Right renal pelvis (tissue), 4 donors: ENCODE measurements at places on chromosomes 2 and 18.

DNA sequence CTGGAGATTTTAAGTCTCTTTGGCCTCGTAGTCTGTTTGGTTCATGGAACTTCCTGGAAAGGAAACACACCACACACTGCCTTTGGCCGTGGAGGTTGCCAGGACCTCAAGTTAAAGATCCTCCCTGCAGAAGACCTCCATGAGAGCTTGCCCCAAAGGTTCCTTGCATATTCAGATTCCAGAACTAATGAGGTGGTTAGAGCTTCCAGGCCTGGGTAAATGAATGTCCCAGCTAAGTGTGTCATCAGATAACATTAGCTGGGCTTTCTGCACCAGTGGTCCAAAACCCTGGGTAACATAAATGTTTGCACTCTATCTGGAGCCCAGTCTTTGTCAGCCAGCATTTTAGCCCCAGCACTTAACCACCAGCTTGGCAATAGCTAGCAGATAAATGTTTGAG is 122.1 kb upstream of the EML6 start:
- no peak for DNase-seq

DNA sequence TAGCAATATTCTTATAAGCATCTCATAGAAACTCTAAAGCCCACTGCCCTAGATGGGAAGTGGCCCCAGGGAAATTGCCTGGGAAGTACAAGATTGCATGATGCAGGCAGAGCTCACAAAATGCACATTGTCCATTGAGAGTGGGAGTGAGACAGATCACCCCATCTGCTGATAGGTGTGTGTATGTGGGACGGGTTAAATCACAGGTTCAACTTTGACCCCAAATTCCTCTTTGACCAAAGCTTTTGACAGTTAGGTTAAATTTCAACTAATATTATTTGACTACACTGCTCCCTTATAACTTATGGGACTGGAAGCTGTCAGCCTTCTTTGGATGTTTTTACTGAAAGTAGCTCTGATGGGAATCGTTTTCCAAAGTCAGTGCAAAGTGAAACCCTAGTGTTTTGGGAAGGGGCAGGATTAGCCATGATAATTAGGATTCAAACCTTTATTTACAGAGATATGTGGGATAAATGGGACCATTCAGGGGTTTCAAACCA is 11.4 kb upstream of the FABP1 start:
- no peak for DNase-seq

DNA sequence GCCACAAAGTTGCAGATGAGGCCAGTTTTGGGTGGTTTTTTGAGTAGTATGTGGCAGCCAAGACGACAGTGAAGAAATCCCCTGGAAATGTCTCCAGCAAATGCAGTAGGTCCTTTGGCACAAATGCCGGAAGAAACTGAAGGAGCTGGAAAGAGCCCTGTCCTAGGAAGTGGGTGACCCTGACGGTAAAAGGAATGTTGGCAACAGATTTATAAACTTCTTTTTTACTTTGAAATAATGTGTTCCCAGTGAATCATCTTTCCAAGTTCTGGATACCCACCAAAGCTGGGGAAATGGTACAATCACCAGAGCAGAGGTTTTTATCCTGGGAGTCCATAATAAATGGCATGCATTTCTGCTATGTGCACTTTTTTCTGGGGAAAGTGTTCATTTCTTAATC is 112.9 kb downstream of the CSRNP3 start:
- DNase-seq, result no peak

DNA sequence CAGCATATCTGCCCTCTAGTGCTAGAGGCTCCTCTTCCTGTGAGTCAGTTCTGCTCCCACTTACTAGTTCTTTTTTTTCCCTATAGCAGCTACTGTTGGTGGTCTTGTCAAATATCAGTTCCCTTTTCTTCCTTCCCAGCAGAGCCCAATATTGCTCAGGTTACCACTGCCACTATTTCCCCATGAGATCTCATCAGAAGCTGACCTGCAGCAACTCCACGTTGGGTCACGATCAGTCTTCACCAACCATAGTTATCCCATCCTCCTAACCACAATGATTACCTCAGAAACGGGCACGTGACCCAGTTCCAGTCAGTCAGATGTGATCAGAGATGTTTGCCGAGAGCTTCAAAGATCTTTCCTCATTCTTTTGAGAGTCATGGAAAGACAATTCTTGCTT is 59.7 kb upstream of the CAPN13 start:
- DNase-seq, result no peak

- DNase-seq, result no peak
These were observed 43.1 kb upstream of the LONRF2 start for GRCh38 chr2:100365434-100365833.

- DNase-seq, result no peak
These were observed 1894.4 kb upstream of the LRRTM1 start for GRCh38 chr2:82198809-82199492.

DNA sequence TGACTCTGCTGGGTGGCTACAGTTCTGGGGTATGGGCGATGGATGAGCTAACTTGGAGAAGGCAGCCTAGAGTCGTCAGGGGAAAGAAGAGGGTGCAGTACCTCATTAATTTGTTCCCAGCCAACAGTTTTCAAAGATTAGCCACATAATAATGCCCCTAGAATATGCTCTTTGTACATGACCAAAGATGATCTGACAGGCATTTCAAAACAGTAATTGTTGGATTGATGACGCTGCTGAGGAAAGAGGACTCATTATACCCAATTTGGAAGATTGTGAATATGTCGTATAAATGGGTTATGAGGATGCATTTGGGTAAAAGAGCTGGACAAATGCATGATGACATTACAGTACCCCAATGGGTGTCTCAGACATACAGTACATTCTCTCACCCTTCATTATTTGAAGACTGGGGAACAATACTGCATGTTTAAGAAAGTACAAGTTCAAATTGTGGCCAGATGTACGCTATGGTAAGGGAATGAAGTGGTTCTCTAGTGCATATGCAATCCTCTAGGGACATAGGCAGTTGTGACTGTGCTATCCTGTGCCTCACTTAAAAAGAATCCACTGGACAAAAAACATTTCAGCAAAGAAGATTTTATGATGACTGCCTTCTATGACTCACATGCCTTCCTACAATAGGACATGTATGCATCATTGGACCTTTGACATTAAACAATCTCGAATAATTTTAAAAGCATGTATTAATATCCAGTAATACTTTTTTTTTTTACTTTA is 233.2 kb downstream of the CNTNAP5 start:
- no peak for DNase-seq

DNA sequence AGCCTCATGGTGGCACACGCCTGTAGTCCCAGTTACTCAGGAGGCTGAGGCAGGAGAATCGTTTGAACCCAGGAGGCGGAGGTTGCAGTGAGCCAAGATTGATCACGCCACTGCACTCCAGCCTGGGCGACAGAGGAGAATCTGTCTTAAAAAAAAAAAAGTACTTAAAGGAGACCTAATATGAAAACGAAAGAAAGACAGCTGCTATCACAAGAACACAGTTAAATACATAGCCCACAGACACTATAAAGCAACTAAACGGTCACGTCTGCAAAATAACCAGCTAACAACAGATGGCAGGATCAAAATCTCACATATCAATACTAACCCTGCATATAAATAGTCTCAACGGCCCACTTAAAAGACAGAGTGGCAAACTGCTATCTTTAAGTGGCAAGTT is 43.9 kb upstream of the TACR1 start:
- no peak for DNase-seq

DNA sequence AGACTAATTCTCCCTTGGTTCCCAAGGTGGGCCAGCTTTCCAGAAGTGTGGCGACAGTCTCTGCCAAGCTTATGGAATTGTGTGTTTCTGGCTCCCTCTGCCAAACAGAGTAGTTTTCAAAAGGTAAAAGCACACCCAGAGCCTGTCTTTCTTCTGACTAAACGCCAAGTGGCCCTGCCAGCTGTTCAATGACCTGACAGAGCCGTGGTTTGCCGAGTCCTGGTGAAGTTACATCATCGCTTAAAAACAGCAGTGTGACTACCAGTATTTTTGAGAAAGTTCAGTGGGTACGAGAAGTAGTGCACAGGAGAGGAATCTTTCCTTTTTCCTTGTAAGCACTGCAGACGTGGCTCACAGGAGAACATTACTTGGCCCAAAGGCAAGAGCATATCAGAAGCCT is 1.9 kb downstream of the PER2 start:
- DNase-seq, result no peak

- no peak for DNase-seq
These were observed 206.5 kb upstream of the CTAGE1 start for GRCh38 chr18:22624176-22624575.

- no peak for DNase-seq
These were observed 157.2 kb upstream of the ZC3H15 start for GRCh38 chr2:186328838-186329237.

GRCh38 chr2:182298456-182298855 is 128.4 kb downstream of the PDE1A start:
- DNase-seq, result no peak

DNA sequence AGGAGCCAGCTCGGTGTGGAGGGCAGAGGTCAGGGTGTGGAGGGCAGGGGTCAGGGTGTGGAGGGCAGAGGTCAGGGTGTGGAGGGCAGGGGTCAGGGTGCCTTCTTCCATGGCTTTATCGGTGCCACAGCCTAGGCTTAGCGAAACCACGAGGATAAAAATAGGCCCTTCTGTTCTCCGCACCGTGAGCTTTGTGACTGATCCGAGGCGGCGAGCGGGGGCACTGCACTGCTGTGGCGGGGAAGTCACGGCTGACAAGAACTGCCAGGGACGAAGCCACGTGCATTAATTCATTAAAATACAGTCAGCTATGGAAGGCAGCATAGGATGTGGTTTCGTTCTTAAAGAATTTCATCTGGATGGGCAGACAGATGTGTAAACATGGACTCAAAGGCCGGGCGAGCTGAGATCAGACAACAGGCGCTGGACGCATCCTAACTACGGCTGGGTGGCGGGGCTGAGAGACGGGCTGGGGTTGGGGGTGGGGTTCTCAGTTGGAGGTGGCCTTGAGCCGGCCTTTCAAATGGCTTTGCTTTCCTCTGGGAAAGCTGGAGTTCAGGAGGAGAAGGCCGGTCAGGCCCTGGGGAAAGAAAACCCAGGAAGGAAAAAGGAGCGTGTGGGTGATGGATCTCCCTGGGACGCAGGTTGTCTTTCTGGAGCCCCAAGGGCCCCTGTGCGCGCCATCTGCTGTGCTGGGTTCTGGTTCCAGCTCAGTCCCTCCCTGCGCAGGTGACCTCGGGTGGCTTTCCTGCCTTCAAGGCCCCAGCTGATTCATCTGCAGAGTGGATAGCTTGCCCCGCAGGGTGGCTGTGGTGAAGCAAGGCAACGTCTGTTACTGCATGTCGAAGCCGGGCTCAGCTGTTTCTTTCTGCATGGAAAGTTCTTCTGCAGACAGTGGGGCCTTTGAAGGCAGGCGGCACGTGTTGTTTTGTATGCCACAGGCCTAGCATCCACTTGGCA is 958 bp upstream of the ALLC start:
- no peak for DNase-seq

DNA sequence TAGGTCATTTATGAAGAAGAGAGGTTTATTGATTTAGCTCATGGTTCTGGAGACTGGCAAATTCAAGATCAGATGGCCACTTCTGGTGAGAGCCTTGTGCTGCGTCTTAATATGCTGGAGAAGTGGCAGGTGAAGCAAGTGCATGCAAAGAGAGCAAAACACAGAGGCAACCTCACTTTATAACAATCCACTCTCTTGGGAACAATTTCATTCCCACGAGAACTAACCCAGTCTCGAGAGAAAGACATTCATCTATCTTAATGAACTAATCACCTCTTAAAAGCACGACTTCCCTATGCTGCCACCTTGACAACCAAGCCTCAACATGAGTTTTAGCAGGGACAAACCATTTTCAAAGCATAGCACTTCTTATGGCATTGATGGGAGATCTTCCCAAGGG is 186.5 kb upstream of the RASGRP3 start:
- no peak for DNase-seq

- DNase-seq, result no peak
These were observed 402.8 kb upstream of the SYT4 start for GRCh38 chr18:43680096-43680495.

GRCh38 chr2:236601316-236602202 is 31.9 kb downstream of the ACKR3 start:
- DNase-seq, result no peak

- DNase-seq, result no peak
These were observed 280.5 kb upstream of the PIK3C3 start for GRCh38 chr18:41674506-41674905.

- no peak for DNase-seq
These were observed 32.7 kb downstream of the EIPR1 start for GRCh38 chr2:3344897-3345296.

DNA sequence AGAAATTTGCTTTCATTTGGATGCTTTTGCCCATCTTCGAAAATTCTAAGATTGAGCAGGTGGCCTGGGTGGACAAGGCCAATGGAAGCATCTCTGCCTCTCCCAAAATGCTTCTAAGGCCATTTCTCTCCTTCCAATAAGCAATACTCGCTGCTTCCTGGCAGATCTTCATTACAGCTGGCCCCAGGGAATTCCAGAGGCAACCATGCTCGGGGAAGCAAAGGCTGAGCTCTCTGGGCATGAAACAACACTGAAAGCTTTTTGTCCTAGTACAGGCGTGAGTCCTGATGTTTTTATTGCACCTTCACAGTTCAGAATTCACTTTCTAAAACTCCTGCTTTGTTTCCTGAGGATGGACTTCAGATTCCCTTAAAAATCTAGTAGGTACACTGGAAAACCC is 11.8 kb upstream of the NEDD4L start:
- no peak for DNase-seq

- DNase-seq, result no peak
These were observed 303.1 kb upstream of the EPAS1 start for GRCh38 chr2:45994060-45994459.

DNA sequence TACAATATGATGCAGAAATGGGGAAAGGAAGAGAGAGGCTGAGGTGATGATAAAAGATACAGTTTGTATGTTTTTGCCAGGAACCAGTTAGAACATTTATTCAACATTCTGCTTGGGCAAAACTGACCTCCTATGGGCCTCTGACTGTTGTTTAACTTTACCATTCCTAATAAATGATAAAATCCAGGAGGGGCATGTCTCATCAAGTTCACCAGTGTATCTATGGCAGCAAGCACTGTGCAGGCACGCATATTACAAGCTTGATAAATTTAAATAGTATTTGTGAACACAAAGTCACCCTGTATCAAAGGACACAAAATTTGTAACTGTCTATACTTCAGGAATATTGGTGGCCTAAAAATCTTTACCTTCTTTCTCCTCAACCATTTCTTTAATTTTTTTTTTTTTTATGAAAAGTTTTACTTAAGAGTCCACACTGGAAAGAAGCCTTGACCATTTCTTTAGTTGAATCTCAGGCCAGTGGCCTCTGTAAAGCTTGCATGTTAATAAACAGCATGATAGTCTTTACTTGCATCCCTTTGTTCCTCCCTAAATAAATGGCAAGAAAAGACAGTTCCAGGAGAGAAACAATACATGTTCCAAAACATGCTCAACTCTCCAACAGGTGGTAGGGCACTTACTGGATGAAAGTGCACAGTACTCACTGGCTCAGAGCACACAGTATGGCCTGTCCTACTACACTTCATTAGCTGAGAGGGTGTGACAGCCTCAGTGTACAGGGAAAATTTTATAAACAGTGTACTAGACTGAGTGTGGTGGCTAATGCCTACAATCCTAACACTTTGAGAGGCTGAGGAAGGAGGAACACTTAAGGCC is 52.3 kb downstream of the SOS1 start:
- no peak for DNase-seq

GRCh38 chr2:194672994-194673393 is 984.0 kb upstream of the SLC39A10 start:
- no peak for DNase-seq
